ENCODE measurements at places on chromosomes 3 and 15. TPM values are rescaled to one million over a fixed set of nuclear protein-coding genes. Genes with fewer than 3 reads are reported as not detected.

FSIP1 gene
- total RNA-seq = 17.5 TPM

PYGO1 gene
- total RNA-seq = 45.2 TPM

IQCF5 gene
- total RNA-seq = not detected

C3orf18 gene
- 12.6 TPM for total RNA-seq

CPEB1 gene
- total RNA-seq = 2.0 TPM

NR1I2 gene
- total RNA-seq = 0.82 TPM

C2CD4A gene
- total RNA-seq = under 0.01 TPM

PRRT3 gene
- 4.1 TPM for total RNA-seq

ZBED2 gene
- total RNA-seq = not detected

CNBP gene
- 169 TPM for total RNA-seq

MAP6D1 gene
- total RNA-seq = 3.3 TPM

ACKR4 gene
- total RNA-seq = not detected

QTRT2 gene
- total RNA-seq = 13.9 TPM

LTF gene
- total RNA-seq = 0.41 TPM

STAB1 gene
- total RNA-seq = 13.9 TPM

ITGA11 gene
- total RNA-seq = 2.0 TPM

DNA sequence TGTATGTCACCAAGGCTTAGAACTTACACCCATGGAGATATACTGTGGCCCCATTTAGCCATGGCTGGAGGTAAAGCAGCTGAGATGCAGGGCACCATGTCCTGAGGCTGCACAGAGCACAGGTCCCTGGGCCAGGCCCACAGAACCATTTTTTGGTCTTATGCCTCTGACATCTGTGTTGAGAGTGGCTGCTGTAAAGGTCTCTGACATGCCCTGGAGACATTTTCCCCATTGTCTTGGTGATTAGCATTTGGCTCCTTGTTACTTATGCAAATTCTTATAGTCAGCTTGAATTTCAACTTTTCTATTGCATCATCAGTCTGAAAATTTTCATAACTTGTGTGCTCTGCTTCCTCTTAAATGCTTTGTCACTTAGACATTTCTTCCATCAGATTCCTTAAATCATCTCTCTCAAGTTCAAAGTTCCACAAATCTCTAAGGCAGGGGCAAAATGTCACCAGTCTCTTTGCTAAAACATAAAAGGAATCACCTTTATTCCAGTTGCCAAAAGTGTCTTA lies 701.3 kb downstream of the EPHA3 start:
- DNase-seq = no peak

DNA sequence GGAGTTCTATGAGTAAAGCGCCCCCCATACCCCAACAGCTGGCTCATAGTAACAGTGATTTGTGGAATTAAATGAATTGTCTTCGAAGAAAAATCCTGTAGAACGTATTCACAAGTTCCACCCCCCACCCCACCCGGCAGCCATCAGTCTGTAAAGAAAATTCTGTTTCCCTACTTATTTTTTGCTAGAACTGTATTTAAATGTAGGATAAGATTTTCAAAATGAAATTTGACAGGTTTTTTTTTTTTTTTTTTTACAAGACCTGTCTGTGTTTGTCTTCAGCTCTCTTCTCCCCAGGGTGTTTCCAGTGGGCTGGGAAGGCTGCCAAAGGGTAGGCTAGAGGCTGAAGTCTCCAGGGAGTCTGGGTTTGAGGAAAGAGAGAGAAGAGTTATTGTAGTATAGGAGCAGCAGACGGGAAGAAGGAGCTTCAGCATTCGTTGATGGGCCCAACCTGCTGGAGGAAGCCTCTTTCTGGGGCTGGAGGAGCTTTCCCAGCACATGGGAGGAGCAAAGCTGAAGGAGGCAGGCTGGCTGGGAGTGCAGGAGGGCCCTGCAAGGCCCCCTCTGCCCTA lies 130.6 kb upstream of the SEMA6D start:
- DNase-seq = no peak

- DNase-seq = no peak
These were observed 67.0 kb downstream of the DAPK2 start for GRCh38 chr15:63979262-63979793.

DNA sequence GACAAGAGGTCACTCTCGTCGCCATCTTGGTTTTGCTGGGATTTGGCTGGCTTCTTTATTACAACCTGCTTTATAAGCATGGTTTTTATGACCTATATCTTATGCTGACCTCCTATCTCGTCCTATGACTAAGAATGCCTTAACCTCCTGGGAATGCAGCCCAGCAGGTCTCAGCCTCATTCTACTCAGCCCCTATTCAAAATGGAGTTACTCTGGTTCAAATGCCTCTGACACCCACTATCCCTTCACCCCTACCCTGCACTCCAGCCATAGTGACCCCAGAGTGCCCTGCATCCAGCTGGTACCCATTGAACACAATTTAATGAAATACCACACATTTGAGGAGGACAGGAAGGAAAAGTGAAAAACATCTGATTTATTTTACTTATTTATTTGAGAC lies 23.4 kb downstream of the METTL6 start:
- no peak for DNase-seq

- no peak for DNase-seq
These were observed 20.1 kb downstream of the DLEC1 start for GRCh38 chr3:38059148-38059547.

DNA sequence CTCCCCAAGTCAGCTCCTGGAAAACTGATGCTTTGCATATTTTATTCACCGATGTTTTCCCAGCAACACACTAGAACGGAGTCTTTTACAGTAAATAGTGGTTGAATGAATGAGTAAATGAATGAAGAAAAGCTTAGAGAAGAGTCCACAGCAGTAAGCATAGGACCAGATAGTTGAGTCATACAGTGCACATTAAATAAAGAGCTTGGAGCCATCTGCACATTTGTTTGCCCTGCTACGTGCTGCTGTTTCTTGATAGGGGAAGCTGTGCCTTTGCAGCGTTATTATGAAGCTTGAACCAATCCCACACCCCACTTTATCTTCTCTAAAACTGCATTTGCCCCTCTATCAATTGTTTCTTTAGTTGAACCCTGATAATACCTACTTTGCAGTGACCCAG lies 1.2 kb downstream of the FAM98B start:
- DNase-seq = no peak

DNA sequence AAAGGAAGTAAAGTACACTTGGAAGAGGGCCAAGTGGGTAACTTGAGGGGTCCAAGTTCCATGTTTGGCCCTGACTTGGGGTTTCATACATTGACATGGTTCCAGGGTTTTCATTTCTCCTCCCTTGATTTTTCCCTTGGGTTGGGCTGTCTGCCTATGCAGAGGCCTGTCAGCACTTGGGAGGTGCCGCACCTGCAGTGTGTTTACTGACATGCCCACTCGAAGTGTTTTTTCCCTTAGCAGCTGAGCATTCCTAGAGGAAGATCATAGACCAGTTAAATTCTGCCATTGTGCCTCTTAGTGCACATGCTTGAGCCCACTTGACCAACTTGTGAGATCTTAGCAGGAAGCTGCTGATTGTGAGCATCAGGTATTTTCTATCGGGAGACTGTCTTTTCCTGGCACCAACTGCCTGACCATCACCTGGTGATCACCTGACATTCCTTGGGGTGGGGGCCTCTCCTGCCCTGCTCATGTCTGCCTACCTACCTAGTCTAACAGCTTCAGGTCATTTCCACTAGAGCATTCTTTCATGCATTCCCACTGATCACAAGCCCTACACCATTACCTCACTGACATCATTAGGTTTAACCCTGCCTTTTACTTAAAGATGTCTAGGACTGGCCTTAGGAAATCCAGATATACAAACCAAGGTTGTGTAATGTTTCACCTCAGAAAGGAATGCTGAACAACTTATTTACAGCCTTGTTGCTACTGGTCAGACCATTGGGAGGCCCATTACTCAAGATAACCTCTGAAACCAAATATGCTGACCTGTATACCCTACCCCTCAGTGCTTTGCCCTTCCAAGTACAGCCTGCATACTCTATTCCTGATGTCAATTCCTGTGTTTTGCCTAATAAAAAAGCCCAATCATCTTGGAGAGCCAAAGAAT lies 68.3 kb downstream of the CD47 start:
- no peak for DNase-seq

DNA sequence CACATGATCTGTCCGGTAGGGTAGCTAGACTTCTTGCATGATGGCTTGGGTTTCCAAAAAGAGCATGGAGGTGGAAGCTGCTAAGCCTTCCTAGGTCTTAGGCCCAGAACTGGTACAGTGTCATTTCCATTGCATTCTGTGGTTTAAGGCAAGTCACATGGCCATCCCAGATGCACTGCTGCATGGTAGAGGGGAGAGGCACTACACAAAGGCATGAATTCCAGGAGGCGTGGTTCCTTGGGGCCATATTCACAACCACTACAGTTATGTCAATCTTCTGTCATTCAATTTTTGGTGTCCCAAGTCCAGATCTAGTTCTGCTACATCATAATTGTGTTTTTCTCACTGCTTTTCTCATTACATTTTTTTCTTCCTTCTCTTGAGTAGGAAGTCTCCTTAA lies 122.2 kb upstream of the CHRM5 start:
- no peak for DNase-seq

DNA sequence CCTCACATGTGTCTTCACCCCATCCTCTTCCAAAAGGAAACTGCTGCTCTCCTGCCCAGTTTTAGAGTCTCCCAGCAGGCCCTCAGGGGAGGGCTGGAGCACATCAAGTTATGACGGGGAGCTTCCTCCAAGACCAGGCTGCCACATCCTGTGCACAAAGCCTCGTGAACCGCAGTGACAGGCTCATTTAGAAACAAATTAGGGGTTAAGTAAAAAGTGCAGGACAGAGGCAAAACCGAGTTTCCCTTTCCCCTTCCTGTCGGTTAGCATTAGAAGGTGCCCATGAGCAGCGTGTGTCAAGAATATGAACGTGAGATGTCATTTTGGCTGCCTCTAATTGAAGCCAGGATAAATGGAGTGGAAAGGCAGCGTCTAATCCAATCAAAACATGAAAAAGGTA lies 199.7 kb downstream of the ARRDC4 start:
- no peak for DNase-seq

DNA sequence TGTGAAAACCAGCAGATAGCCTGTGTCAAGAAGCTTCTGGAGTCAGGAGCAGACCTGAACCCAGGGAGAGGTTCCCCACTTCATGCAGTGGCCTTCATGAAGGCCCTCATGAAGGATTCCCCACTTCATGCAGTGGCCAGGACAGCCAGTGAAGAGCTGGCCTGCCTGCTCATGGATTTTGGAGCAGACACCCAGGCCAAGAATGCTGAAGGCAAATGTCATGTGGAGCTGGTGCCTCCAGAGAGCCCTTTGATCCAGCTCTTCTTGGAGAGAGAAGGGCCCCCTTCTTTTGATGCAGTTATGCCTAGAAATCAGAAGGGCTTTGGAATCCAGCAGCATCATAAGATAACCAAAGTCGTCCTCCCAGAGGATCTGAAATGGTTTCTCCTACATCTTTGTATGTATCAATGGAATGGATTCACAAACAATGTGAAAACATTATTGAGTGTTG lies 103.9 kb upstream of the CHD2 start:
- DNase-seq = no peak

DNA sequence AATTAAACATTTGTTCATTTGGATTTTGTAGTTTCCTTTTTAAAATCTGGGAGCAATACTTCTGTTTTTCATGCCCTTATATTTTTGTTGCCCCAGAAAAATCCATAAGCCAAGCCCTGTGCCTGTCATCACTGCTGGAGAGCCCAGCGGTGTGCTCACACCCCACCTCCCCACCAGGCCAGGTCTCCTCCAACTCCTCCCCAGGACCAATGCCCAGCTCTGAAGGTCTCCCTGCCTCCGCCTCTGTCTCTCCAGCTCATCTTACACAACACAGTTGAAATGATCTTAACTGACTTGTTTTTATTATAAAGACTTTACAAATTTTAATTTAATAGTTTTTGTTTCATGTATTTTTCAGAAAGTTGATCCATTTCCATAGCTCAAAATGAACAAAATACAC lies 66.4 kb downstream of the RHCG start:
- DNase-seq = no peak

GRCh38 chr3:6524479-6524878 lies 336.4 kb upstream of the GRM7 start:
- no peak for DNase-seq

- DNase-seq = no peak
These were observed 1.3 kb downstream of the FSD2 start for GRCh38 chr15:82804575-82804949.

- no peak for DNase-seq
These were observed 83.6 kb upstream of the SPATA12 start for GRCh38 chr3:56976651-56977560.

DNA sequence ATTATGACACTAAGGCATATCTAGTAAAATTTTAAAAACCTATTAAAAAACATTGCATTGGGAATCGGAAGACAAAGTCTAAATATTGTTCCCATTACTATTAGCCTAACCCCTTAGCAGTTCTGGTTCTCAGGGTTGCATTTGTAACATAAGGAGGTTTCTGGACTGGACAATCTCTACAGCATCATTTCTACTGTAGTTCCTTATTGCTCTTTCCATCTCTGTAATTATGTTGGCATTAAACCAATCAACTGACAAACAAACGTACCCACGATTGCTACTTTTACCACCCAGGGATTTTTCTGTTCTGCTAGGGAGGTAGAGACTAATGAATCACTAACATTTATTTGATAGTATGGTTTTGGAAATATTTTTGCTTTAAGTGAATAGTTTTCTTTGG lies 190.8 kb downstream of the CBLB start:
- no peak for DNase-seq

DNA sequence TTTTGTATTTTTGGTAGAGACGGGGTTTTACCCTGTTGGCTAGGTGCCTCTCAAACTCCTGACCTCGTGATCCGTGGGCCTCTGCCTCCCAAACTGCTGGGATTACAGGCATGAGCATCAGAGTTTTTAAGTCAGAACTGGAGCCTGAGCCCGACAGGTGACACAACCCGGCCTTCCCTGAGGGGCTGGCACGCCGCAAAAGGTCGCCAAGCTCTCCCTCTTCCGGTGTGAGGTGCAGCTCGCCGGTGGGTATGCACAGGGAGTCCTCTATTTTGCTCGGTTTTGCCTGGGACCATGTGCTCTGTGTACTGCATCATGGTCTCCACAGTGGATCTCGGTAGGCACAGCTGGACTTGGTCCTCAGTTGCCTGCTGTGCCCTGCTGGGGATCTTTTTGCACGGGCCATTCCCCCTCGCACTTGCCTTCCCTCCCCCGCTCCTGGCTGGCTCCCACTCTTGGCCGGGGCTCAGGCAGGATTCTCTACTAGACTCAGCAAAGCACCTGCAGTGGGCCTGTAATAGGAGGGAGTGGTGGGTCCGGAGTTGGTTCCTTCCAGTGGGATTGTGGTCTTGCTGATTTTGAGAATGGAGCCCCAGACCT lies 101.2 kb upstream of the KLF13 start:
- DNase-seq = no peak

- no peak for DNase-seq
These were observed 27.6 kb downstream of the TBC1D2B start for GRCh38 chr15:78049691-78050440.

DNA sequence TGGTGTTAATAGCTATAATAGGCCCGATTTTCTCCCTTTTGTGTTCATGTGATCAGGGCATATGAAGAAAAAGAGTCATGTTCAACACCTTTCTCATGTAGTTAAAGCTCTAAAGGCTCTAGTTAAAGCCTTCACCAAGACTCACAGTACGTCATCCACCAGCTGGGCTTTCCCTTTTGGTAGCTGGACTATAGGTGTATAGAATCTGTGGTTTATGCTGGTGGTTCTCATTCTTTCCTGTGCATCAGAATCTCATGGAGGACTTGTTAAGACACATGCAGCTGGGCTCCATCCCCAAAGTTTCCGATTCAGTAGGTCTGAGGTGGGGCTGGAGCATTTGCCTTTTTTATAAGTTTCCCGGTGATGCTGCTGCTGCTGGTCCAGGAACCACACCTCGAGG lies 31.0 kb downstream of the CFAP91 start:
- no peak for DNase-seq

GRCh38 chr3:165859061-165859460 lies 21.8 kb upstream of the BCHE start:
- DNase-seq = no peak

- no peak for DNase-seq
These were observed 23.0 kb downstream of the HSPBAP1 start for GRCh38 chr3:122770521-122771202.
